T-helper 17 cell (primary cell): ENCODE measurements at places on chromosomes 1 and 21.

DNA sequence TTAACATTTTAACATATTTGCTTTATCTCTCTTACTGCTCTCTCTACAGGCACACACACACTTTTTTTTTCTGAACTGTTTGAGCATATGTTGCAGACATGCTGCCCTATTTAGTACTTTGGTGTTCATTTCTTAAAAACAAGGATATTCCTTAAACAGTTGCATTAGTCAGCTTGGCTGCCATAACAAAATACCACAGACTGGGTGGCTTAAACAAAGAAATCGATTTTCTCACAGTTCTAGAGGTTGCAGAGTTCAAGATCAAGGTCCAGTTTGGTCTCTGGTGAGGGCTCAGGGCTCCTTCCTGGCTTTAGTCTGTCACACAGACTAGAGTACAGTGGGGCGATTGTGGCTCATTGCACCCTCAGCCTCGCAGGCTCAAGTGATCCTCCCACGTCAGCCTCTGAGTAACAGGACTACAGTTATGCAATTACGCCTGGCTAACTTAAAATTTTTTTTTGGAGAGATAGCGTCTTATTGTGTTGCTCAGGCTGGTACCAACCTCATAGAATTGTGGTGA is 46.7 kb downstream of the RPRD2 start:
- no peaks in the 10 kb centered on the region for H3K27me3 ChIP-seq
- H3K4me1 ChIP-seq = peaks cover 45% of the 10 kb centered on the region
- H3K36me3 ChIP-seq = peaks cover 3% of the 10 kb centered on the region
- H3K27ac ChIP-seq = peak overlapping the region; percentile 66
- H3K4me3 ChIP-seq = no peak overlapping the region
- no peak for DNase-seq

DNA sequence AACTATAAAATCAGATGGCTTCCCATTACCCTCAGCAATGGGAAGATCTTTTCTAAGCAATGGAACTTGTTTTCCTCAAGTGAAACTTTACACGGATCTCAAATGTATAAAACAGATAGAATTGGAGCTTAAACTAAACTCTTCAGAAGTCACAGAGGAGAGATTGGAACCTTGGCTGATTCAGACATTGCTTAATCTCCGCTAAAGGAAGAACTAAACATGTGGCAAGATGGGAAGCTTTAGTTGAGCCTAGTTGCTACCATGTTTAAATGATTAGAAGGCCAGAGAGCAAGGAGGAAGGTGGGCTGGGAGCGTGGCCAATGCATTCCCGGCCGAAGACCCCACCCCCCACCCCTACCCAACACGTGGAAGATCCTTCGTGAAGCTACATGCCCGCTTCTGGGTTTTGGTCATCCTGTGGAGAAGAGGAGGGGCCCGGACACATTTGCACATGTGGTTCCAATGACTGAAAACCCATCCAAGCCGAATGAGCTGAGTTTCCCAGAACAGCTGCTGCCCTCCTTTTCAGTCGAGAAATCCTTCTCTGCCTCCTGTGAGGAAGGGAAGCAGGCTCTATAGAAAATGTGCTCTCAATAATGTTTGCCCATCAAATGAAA is 164.3 kb downstream of the MIS18A start:
- H3K4me1 ChIP-seq = peaks cover 3% of the 10 kb centered on the region
- no peak overlapping the region for H3K4me3 ChIP-seq
- peaks cover 26% of the 10 kb centered on the region for H3K27me3 ChIP-seq

- peaks cover 2% of the 10 kb centered on the region for H3K4me1 ChIP-seq
- H3K27me3 ChIP-seq = no peaks in the 10 kb centered on the region
- no peaks in the 10 kb centered on the region for H3K36me3 ChIP-seq
- H3K4me3 ChIP-seq = no peak overlapping the region
Observed at GRCh38 chr1:23772049-23772853, 6.0 kb upstream of the PITHD1 start.

DNA sequence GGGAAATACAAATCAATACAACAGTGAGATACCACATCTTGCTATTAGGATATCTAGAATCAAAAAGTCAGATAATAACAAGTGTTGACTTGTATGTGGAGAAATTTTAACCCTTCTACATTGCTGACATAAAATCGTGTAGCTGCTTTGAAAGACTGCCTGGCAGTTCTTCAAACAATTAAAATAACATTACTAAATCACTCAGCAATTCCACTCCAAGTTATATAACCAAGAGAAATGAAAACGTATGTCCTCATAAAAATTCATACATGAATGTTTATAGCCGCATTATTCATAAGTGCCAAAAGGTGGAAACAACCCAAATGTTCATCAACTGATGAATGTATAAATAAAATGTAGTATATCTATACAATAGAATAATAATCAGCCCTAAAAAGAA is 164.6 kb downstream of the RASAL2 start:
- H3K4me1 ChIP-seq = no peaks in the 10 kb centered on the region
- H3K36me3 ChIP-seq = peaks cover 2% of the 10 kb centered on the region
- H3K27ac ChIP-seq = no peak overlapping the region
- no peak for DNase-seq
- no peaks in the 10 kb centered on the region for H3K27me3 ChIP-seq

DNA sequence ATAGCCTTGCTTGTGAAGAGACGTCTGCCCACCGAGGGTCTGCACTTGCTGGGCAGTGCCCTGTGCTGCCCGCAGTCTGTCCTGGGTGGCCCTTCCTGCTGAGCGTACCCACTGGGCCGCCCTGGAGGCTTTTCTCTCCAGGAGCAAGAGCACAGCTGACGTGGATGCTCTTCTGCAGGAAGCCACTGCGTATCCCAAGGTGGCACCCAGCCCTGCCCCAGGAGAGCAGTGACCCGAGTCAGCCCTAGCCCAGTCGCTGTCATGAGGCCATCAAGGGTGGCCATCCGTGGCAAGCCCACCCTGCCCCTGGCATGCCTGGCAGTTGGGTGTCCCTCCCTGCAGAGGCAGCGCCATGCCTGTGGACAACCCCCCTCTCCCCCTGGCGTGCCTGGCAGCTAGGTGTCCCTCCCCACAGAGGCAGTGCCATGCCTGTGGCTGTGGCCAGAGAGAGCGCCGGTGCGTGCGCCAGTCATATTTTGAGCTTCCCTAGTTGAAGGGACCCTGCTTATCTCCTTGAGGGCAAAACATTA is 51.3 kb upstream of the COL6A1 start:
- H3K4me1 ChIP-seq = peaks cover 7% of the 10 kb centered on the region
- H3K4me3 ChIP-seq = no peak overlapping the region
- no peak overlapping the region for H3K27ac ChIP-seq

DNA sequence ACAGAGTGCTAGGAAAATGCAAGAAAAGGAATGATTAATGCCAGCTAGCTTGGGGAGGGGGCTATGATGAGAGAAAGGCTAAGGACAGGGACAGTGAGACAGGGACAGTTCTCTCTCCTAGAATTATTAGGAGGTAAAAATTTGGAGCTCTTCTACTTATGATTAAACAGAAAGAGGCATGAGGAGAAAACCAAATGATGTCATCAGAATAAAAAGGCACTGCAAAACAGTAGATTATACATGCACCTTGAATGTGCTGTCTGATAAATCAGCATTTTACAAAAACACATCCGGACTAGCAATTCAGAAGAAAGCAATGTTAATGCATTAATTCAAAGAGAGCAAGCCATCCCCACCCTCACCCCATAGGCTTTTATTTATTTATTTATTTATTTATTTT is 277.5 kb downstream of the RGS7 start:
- H3K27ac ChIP-seq = no peak overlapping the region
- H3K36me3 ChIP-seq = no peaks in the 10 kb centered on the region
- H3K27me3 ChIP-seq = peaks cover 5% of the 10 kb centered on the region
- no peak overlapping the region for H3K4me3 ChIP-seq
- DNase-seq = no peak

DNA sequence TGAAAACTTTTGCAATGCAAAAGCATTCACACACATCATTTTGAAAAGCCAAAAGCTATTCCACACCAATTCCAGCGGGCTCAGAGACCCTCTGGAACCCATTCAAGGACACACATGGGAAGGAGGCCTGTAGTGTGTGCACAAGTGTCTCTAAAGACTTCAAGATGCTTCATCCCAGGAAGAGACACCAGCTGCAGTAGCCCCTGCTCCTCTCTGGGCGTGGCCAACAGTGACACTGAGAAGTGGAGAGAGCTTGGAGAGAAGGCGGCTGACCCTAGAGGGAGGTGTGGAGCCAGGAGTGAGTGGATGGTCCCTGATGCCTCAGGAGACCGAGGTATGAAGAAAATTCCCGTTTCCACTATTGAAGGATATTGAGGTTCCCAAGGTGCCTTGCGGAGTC is 14.9 kb upstream of the TNNI1 start:
- H3K36me3 ChIP-seq = no peaks in the 10 kb centered on the region
- peaks cover 37% of the 10 kb centered on the region for H3K27me3 ChIP-seq
- H3K27ac ChIP-seq = peak overlapping the region; percentile 74
- H3K4me3 ChIP-seq = no peak overlapping the region
- peaks cover 8% of the 10 kb centered on the region for H3K4me1 ChIP-seq
- no peak for DNase-seq
